ENCODE measurements at places on chromosomes 11 and 22.

DNA sequence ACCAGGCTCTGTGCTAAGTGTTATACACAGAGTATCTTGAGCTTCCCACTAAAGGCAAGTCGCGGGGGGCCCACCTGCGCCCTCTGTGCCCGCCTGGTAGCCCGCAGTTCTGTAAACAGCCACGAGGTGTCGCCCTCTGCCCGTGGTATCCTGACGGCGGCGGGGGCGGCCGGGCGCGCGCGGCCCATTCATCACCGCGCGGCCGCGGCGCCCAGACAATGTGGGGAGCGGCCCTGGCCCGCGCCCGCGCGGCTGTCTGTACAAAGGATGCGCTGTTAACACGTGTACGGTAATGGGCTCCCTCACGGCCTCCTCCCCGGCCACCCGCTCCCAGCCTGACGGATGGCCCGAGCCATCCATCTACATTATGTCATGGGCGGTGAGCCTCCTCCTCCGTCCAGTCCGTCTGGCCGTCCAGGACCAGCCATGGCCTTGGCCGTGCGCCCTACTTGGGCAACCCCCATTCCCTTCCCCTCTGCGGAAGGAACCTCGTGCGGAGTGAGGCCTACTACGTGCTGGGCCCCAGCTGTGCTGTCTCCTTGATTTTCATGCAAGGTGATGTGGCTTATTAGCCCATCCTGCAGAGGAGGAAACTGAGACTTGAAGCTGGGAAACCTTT is 99.4 kb downstream of the MIAT start:
- DNase-seq, result peak; percentile 75

DNA sequence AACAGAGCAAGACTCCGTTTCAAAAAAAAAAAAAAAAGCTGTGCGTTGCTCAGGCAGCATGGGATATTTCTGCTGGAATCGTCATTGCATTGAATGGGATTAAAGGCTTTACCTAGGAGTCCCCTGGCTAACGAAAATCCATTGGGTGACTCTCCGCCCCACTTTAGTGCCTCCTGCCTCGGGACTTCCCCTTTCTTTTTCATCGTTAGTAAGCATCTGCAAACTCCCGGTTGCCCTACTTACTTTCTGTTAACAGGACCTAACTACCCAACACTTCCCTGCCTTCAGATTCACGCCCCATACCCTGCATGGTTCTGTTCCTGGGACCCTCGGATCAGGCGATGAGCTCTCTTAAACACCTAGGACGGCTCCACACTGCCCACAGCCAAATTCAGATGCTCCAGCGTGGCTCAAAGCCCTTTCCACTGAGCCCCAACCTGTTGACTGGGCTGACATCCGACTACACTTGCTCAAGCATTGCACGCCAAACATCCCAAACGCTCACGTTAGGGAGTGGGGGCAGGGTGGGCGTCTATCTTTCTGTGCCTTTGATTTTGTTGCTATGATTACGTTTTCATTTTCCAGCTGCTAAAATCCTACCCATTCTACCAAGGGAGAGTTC is 143.8 kb downstream of the ST3GAL4 start:
- no peak for DNase-seq

- DNase-seq, result no peak
Measured at GRCh38 chr11:111729831-111730311, 36.3 kb downstream of the PPP2R1B start.

GRCh38 chr11:85180528-85180927 is 446.6 kb downstream of the DLG2 start:
- no peak for DNase-seq

DNA sequence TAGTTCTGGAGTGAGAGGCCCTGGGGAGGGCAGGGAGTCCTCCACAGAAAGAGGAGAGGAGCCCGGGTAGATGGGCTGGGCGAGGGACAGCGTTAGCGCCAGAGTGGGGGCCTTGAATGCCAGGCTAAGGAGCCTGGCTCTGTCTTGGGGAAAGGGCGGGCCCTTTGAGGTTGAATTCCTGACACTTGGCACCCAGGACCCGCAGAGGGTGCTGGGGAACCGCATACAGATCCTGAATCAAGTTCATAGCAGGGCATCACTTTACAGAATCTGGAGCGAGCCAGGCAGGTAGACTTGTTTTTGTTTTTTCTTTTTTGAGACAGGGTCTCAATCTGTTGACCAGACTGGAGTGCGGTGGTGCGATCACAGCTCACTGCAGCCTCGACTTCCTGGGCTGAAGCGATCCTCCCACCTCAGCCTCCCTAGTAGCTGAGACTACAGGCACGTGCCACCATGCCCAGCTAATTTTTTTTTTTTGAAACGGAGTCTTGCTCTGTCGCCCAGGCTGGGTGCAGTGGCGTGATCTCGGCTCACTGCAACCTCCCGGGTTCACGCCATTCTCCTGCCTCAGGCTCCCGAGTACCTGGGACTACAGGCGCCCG is 6.1 kb downstream of the CARNS1 start:
- no peak for DNase-seq

DNA sequence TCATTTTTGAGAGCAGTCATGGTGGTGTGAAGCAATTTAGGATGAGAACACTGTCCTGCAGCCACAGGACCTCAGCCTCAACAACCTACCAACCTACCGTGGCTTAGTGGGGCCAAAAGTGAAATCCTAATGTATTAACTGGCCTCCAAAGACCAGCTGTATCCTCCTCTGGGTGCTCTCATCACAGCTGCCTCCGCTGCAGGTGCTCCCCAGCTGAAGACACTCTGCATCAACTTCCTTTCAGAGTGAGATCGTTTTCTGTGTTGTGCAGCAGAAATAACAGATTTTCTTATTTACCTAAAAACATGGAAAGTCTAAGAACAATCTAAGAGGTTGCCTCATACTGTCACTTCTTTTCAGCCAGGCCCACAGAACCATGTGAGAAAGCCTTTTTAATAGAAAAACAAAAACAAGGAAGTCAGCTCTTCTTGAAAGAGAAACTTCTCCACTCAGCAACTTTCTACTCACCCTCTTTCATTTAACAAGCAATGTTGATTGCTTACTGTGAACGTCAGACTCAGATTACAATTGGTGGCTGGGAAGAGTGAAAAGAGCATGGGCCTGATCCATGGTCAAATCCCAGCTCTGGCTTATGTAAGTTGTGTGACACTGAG is 136.1 kb downstream of the TENM4 start:
- peak; percentile 30 for DNase-seq

DNA sequence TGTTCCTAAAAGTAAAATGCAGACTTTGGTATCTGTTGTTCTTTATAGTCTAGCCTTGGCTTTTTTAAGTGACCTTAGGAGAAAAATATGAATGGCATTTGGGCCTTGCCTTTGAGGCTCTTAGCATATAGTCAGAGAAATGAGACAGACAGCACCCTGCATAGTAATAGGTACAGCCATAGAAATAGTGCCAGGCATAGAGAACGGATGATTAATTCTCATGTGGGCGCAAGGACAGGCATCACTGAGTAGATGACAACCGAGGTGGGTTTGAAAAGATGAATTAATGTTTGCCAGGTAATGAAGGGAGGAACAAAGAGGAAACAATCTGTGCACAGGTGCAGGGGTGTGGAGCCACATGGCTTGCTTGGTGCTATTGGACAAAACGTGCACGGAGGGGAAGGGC is 90.5 kb downstream of the BMAL1 start:
- DNase-seq, result no peak

- DNase-seq, result no peak
Measured at GRCh38 chr11:19889531-19889930, 176.9 kb downstream of the NAV2 start.

- peak; percentile 55 for DNase-seq
Measured at GRCh38 chr11:22192642-22193347, at the start of gene ANO5. Gene ANO5 (plus strand): TSS chr11:22193085. CDS start chr11:22193493, 408 bp downstream.

- DNase-seq, result no peak
Measured at GRCh38 chr11:121467965-121468364, 15.2 kb upstream of the SORL1-AS1 start.

DNA sequence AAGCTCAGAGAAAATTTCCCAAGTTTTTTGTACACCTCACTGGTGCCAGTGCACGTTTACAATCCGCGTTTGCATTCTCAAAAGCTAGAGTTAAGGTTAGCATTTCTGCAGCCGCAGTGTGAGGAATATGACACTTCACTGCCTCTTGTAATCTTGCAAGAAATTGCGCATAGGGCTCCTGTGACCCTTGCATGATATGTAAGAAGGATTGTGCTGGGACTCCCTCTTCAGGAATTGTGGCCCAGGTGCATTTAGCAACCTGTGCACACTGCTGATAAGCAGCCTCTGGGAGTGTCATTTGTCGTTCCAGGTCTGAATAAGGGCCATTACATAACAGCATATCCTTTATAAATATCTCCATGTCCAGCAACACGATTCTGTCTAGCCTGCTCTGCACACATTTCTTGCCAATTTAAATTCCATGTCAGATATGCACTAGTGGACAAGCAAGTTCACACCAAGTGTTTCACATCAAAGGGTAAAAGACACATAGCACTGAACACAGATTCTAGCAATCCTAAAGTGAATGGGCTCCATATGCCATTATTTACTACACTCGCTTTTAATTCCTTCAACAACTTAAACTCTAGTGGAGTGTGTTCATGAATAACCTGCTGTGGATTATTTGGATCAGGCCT is 69.2 kb upstream of the INCENP start:
- no peak for DNase-seq

DNA sequence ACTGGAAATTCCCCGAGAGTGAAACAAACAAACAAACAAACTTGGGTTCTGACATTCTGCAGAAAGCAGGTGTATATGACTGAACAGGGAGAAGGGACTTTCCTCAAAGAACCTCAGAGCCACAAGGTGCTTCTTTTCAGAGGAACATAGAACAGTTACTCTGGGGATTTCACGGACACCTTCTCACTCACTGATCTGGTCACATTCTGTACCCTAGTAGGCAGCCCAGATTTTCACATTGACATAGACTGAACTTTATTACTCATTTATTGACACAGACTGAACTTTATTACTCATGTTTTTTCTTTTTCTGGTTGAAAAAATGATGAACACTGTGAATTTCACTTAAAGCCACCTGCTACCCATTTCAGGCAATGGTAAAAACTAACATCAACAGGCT is 263.0 kb downstream of the OPCML start:
- DNase-seq, result no peak

DNA sequence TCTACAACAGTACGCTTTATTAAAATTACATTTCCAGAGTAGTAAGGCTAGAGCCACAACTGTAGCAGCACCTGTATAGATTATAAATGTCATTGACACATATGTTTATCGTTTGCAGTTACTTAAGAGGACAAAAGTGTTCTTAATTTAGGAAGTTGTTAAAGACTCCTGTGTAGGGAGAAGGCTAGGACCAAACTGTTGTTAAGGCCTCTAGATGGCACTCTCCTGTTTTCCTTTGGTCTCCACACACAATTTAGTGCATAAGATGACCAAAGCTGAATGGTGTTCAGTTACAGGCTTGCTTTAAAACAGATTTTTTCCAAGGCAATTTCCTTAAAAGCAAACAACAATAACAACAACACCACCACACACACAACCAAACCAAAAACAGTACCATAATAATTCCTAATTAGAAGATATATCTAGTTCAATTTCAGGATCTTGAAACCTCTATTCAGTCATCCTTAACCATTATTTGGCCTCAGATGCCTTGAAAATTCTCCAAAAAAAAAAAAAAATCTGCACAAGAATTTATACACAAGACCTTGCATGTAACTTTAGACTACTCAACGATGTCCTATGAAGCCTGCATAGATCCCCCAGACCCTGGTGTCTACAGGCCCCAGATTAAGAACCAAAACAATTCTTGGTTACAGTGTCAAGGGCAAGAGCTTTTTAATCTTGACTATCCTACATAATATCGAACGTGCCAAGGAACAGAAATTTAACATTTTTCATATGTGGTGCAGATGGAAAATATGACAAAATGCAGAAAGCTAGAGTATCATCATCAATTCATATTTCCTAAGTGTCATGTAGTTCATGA is 42.6 kb upstream of the APOA1 start:
- peak; percentile 78 for DNase-seq

- peak; percentile 49 for DNase-seq
Measured at GRCh38 chr11:46389450-46390330, 1.9 kb downstream of the CHRM4 start.

DNA sequence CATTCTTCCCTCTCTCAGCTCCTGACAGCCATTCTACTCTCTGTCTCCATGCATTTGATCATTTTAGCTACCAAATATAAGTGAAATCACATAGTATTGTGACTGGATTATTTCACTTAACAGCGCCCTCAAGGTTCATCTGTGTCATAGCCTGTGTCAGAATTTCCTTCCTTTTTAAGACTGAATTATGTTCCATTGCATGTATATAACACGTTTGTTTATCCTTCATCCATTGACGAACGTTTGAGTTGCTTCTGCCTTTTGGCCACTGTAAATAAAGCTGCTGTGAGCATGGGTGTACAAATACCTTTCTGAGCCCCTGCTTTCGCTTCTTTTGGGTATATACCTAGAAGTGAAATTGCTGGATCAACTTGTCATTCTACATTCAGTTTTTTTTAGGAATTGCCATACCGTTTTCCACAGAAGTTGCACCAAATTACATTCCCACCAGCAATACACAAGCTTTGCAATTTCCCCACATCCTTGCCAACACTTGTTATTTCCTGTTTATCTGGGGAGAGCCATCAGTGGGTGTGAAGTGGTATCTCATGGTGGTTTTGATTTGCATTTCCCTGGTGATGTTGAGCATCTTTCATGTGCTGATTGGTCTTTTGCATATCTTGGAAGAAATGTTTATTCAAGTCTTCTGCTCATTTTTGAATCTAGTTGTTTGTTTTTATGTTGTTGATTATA is 17.5 kb downstream of the GLB1L2 start:
- DNase-seq, result no peak

DNA sequence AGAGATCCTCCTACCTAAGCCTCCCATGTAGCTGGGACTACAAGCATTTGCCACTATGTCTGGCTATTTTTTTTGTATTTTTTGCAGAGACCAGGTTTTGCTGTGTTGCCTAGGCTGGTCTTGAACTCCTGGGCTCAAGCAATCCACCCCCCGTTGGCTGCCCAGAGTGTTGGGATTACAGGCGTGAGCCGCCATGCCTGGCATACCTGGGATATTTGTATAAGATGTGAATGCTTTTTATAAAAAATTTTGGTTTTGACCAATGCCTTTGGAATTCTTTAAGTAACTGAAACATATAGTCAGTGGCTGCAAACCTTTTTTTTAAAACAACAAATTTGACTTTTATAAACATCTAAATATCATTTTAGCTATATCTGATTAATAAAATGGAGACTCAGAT is 42.4 kb downstream of the ADAMTS8 start:
- DNase-seq, result no peak

- DNase-seq, result no peak
Measured at GRCh38 chr11:45470151-45470793, 184.1 kb upstream of the SYT13 start.

DNA sequence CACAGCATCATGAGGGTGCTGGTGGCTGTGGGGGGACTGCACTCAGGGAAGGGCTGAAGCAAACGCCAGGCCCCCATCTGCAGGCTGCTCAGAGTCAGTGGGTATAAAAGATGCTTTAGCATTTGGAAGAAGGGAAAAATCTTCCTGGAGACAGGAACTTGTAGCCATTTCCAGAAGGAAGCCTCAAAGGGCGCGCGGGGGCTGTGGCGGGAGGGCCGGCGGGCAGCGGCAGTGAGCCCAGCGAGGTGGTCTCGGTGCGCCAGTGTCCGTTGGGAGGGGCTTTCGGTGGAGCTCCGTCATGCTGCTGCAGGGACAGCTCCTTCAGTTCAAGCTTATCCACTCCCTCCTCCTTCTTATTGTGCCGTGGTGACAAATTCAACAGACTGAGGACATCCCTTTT is 63.0 kb upstream of the PITPNB start:
- no peak for DNase-seq

GRCh38 chr11:31882951-31883392 is 71.8 kb upstream of the PAX6 start:
- DNase-seq, result no peak

- peak; percentile 33 for DNase-seq
Measured at GRCh38 chr11:6737872-6738466, 33.8 kb downstream of the OR2AG2 start.

- DNase-seq, result no peak
Measured at GRCh38 chr11:94926271-94926625, 47.1 kb downstream of the CWC15 start.
